ENCODE measurements at places on chromosomes 6 and 20.

GRCh38 chr6:170174124-170174770 lies 116.6 kb downstream of the DLL1 start:
- no peak for DNase-seq

- no peak for DNase-seq
Measured at GRCh38 chr6:88548891-88549505, 382.9 kb upstream of the CNR1 start.

DNA sequence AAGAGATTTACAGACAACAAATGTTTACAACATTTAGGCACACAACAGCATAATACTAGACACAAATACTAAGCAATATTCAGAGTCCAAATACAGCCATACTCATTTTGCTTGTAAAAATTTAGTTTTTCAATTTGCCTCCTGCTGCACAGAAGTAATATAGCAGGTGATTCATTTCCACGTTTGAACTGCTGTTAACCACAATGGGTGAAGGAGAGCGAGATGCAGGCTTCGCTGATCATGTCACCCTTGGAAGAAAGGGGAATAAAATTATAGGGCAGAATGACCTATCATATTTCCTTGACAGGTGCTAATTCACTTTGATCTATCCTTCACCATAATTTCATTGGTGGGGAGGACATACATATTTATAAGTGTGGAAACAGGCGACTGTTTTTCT lies 643.8 kb upstream of the AGPAT4 start:
- peak; percentile 48 for DNase-seq

DNA sequence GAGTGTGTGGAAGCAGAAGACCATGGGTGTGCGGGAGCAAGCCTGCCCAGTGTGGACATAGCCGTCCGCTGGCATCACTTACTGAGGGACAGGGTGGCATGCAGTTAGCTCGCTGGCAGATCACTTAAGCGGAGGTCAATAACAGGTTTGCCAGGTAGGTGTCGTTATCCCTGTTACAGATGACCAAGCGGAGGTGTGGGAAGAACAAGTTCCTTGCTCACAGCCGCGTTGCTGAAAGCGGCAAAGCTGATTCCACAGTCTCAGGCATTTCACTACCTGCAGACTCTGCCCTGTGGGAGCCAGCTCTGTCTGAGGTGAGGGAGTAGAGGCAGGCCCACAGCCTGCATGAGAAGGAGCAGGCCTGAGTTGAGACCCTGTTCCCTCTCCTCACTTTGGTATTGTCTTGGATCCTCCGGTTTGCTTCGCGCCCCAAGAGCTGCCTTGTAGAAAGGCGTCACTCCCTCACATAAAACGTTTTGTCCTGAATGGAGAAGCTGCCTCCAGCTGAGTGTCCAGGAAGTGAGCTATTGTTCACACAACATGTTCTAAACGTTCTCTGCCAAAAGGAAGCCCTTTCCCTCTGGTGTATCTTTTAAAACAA lies 96.9 kb downstream of the TCP11 start:
- DNase-seq, result peak; percentile 16

GRCh38 chr20:25044660-25045342 lies 13.1 kb downstream of the ACSS1 start:
- no peak for DNase-seq

Measured in ELR (cell line).